ENCODE measurements at places on chromosomes 4 and X.

DNA sequence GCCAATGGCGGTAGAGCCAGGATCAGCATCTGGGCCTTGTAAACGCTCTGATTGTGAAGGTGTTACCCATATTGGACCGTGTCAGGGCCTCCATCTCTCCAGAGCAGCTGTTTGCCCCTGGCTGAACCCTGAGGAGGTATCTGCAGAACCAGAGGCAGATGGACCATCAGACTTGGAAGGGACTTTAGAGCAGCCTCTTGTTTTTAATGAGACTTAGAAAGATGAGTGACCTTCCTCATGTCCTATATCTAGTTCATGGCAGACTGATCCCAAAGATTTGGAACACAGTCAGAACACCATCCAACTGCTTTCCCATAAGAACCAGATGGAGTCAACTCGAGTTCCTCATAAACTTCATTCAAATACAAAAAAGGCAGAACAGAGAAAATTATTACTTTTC lies 135.1 kb upstream of the MSX1 start:
- no peak for DNase-seq

DNA sequence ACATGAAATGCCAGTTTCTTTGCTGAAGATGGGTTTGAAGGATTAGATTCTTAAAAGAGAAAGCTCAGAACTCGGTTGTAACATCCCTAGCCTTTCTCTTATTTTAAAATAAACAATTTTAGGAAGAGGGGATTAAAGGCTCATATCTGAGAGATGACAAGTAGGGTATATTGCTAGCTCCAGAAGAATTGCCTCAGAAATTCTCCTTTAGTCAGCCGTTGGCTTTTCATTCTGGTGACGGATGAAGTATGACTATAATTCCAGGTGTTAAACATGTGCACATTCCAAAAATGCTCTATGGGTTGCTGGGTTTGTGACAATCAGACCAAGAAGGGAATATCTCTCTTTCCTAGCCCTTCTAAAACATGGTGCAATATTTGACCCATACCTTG lies 17.8 kb downstream of the DKK2 start:
- no peak for DNase-seq

DNA sequence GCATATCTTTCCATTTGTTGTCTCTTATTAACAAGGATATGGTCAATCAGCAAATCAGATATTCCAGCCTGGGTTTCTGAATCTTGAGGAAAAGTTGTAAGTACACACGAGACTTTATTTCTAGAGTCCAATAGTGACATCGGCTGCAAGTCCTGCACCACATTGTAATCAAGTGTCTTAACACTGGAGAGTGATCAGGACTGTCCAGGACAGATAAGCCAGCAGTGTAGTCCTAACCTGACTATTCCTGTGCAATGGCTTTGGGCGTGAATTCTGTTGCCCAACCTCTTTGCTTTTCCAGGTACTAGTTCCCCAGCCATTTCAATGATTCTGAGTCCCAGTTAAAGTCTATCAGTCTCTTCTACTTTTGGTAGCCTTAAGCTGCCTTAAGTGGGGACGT lies 395.0 kb downstream of the PCDH10 start:
- DNase-seq, result no peak

GRCh38 chr4:113052379-113052951 lies 3.0 kb downstream of the ANK2 start:
- DNase-seq, result peak; percentile 56

DNA sequence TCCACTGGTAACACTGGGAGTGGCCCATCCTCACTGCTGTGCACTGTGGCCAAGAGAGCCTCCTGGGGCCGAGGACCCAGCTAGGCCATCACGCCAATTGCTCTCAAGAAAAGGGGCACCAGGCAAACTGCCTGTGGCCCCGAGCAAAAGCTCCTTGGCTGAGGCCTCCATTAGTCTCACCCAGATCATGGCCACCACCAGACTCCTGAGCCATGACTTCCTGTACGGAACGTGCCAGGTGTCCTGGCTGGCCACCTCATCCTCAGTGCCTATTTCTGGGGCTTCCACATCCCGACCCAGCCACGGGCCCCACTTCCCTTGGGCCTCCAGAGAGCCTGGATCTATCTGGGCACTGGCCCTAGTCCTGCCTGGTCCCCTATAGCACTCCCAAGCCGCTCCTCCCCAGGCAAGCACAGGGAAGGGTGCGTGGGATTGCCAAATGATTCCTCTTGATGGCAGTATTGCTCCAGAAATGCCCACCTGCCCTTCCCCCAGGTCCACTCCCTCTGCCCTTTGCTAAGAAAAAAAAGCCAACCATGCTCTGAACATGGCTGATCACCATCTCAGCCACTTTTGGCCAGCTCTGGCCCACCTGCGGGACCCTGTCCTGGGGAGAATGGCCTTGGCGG lies 212.6 kb upstream of the AGTR2 start:
- DNase-seq, result no peak

DNA sequence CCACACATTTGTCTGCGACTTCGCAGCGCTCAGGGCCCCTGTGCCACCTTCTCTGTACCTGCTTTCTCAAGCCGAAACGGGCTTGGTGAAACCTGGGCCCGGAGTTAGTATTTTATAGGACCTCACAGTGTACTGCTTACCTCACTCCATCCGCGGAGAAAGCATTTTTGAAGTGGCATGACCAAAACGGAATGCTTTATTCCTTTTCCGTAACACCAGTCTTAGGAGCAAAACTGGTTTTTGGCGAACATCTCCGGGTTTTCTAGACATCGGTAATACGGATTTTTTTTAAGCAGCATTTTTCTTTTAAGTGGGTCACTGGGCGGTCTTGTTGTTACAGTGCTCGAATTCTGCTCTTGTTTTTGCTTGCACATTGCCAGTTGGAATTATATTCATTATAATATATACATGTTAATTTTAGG lies 3.6 kb downstream of the ZIC3 start:
- no peak for DNase-seq

DNA sequence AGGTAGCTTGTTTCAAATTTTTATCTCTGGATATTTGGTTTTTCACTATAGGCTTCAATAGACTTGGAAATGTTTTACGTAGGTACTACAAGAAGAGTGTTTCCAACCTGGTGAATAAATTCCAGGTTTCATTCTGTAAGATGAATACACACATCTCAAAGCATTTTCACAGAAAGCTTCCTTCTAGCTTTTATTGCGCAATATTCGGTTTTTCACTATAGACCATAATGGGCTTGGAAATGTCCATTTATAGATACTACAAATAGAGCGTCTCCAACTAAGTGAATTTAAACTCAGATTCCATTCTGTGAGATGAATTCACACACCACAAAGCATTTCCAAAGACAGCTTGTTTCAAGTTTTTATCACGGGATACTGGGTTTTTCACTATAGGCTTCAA lies 857.7 kb upstream of the HS3ST1 start:
- DNase-seq, result no peak

DNA sequence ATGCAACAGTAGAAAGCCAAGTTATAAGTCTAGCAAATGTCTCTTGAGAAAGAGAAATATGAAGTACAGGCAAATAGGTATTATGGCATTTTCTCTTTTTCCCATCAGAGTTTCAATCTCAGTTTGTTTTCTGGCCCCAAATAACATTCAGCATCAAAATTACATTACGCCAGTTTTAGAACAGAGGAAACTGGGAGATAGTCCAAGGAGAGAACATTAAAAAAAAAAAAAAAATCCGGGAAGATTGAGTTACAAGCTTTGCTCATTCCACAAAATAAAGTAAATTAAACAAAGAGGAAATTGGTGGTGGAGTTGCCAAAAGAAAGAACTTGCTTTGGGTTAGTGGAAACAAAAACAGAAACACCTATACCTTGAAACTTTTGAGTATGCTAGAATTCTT lies 50.4 kb upstream of the IL13RA2 start:
- no peak for DNase-seq

DNA sequence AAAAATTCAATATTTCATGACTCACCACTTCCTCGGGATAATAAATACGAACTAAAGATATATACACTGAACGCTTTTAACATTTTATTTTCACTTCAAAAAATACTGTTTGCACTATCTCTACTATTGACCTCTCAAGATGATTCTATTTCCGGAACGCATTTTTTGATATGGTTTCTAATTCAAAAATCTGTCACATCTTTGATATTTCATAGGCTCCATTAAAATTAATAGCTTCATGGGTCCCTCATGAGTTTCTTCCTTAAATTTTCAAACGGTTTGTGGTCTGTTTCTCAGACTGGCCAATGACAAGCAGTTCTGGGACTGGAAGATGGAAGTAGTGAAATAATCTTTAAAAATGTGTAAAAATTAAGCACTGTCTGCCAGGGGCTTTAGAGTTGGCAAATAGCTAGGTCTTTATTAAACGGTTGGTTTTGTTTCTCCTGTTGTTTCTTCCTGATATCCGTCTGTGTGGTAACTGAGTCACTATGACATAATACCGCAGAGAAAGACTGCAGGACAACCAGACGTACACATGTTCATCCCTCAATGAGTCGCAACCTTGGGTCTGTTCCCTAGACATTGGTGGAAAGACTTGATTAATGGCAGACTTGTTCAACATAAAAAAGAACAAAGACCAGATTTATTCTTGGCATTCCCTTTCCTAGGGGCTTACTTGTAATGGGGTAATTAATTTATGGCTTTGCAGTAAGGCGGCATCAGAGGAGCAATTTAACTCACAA lies 133.8 kb downstream of the PALLD start:
- DNase-seq, result peak; percentile 78
